Fibroblast of skin of back (primary cell): ENCODE measurements at places on chromosomes 2 and 18.

GRCh38 chr18:79524181-79525078 is 128.7 kb downstream of the NFATC1 start:
- no peak for DNase-seq

DNA sequence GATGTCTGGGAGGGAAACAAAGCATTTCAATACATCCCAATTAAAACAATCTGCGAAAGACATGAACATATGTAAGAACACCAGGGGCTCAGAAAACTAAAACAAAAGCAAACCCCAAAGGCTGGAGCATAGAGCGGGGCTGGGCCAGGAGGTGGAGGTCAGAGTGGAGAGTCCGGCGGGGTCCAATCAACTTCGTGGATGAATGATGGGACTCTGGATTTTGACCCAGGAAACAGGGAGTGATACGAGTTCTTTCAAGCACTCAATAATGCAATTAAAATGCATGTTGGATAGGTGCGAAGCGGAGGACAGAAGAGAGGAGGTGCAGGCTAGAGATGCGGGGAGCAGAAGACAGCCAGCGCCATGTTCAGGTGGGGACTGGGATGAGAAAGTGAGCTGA is 200.7 kb upstream of the PXDN start:
- DNase-seq: no peak

DNA sequence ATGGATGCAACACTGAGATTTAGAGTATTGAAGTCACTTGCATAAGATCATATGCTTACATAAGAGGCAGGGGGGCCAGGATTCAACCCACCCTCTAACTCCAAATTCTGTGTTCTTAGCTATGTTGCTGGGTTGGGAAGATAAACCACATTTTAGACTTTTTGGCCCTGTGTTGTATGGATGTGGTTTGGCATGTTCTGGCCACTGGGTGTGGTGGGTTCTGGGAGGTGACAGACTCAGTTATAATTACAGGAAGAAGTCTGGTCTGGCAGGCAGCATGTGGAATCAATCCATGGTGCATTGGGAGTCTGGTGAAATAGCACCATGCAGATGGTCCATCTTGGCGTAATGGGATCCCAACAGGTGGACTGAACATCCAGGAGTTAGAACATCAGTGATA is 138.9 kb downstream of the LTBP1 start:
- DNase-seq: no peak

- peak; percentile 70 for DNase-seq
These were observed 11.2 kb downstream of the SCG2 start for GRCh38 chr2:223590964-223591363.

DNA sequence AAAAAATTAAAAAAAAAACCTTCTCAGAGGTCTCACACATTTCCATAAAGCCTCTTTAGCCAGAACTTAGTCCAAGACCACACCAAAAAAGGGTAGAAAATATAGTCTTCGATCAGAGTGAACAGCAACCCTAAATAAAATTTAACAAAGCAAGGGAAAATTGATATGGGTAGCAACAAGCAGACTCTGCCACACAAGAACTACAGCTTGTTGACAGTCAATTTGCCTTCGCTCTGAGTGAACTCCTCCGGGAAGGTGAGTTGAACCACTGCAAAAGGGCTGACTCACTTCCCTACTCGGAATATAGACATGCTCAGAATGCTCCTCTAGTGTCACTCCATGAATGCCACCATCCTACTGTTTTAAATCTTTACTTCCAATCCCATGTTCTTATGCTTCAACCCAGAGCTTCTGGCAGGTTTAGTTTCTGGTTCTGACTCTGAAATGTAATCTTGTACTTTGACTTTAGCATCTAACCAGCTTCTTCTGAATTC is 24.1 kb downstream of the GAD1 start:
- no peak for DNase-seq

GRCh38 chr2:12861344-12861930 is 144.7 kb downstream of the TRIB2 start:
- peak; percentile 67 for DNase-seq

DNA sequence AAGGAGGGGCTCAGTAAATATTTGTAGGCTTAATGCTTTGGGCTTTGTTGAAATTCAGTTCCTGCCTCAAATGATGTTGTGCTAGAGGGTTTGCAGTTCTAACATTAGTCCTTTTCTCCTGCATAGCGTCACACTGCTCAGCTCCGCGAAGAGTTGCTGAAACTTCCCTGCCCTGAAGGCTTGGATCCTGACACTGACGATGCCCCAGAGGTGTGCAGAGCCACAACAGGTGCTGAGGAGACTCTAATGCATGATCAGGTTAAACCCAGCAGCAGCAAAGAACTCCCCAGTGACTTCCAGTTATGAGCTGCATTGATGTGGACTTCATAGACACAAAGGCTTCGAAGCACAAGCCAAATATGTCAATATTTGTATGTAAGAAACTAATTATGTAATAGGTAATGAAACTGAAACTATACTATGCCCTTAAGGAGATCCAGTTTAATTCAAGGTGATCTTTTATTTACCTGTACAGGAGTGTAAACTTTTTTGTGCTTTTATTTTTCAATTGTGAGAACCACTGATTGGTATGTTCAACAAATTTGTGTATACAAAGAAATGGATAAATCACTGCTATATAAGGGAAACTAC is 10.2 kb upstream of the TTC27 start:
- no peak for DNase-seq

DNA sequence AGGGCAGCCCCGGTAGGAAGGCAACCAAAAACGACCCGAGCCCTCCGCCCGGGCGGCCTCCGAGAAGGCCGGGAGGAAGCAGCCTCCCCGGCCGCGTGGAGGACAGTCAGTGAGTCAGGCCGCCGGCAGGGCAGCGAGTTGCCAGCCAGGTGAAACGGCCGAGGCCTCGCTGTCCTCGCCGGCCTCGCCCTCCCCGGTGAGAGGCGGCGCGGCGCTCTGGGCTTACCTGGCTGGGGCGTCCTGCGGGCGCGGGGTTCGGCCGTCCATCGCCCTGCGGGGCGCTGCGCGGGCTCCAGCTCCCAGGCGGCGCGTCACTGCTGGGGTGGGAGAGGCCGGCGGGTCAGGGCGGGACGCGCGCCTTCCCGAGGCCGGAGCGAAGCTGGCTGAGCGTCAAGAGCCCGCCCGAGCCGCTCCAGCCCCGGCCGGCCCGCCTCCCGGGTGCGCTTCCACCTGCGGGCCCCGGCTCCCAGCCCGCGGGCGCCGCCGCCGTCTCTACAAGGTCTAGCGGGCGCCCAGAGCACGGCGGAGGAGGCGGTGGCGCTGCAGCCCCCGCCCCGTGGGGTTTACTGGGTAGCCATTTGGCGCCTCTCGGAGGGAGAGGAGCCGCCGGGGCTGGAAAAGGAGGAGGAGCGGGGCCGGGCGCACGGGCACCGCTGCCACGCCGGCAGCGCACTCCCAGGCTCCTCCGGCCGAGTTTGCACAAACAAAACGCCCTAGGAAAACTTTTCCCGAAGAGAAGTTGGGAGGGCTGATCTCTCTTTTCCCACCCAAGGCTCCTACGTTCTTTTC is 499 bp downstream of the COBLL1 start:
- DNase-seq: peak; percentile 81

- peak; percentile 99 for DNase-seq
These were observed 17.4 kb upstream of the COL6A3 start for GRCh38 chr2:237431372-237431771.

GRCh38 chr2:218997731-218998130 is 4.5 kb upstream of the CRYBA2 start:
- no peak for DNase-seq

DNA sequence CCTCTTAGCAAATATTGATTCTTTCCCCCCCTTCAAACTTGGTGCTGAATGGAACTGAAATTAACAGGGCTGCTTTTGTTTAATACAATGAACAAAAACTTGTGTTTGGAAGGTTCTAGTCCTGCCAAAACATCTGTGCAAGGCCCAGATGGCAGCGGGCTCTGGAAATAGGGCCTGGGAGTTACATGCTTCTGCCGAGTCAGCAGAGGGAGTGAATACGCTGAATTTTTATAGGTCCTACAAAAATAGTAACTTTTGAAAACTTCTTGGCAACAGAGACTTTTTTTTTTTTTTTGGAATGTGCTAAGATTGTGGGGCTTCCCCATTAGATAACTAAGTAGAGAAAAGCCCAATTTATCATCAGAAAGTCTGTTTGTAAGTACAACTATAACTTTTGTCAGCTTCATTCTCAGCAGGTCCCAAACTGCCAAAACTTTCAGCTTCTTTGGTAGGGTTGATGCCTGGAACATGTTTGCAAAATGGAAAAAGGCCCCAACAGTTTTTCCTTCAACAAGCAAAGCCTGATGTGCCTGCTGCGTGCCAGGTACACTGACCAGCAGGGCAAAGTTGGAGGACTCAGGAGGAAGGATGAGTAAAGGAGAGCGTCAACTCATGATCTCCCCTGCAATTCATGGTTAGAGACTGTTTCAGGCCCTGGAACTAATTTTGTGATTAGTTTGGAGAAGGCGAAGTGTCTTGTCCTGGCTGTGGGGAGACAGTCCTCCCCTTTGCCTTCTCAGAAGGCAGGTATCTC is 45.1 kb upstream of the HDAC4 start:
- DNase-seq: no peak
